ENCODE measurements at places on chromosomes 1 and 21.

DNA sequence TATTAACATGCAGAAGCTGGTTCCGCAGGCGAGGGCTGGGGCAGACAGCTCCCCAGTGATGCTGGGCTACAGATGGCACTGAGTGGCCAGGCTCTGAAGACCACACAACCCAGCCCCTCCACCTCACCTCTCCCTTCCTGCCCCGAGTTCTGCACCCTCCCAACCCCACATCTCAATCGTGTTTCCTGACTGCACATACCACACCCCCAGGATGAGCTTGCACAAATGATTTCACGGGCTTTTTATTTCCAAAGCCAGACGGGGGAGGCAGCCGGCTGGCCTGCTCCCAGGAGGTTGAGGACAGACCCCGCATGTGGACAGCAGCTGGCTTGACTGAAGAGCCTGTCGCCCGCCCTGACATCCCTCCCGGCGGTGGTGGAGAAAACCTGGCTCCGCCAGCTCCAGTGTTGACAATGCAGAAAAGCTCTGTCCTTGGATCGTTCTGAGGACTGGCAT, 21.4 kb upstream of the ALDH4A1 start:
- DNase-seq: no peak

DNA sequence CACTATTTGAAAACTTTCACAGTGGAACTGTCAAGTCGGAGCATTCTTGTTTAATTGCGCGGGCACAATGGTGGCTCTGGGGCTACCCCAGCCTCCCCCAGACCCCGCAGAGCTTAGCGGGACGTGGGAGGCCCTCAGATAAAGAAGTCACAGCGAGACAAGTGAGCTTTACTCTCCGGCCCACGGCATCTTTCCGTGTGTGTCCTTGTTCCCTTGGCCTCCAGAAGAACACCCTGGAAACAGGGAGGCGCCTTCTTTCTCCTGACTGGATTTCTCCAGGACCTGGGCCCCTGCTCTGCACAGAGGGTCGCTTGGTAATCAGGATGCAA, 382.8 kb downstream of the RRAGC start:
- DNase-seq: no peak

- no peak for DNase-seq
Observed at GRCh38 chr21:18493422-18493821, 89.8 kb upstream of the TMPRSS15 start.

DNA sequence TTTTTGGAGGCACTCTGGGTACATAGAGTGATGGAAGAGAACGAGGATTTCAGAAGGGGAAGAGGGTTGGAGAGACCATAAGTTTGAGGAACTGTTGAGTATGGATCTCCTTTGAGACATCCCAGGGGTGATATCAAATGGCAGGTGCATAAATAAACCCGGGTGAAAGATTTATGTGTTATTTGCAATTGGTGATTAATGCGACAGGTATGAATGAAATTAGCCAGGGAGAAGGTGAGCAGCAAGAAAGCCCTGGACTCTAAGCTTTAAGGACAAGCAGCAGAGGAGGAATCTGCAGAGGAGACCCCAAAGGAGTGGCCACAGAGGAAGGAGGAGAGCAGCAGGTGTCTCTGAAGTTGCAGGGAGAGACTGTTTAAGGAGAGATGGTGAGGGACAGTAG, 8.8 kb upstream of the REN start:
- no peak for DNase-seq

- DNase-seq: no peak
Observed at GRCh38 chr1:2258122-2258681, 30.1 kb downstream of the SKI start.

DNA sequence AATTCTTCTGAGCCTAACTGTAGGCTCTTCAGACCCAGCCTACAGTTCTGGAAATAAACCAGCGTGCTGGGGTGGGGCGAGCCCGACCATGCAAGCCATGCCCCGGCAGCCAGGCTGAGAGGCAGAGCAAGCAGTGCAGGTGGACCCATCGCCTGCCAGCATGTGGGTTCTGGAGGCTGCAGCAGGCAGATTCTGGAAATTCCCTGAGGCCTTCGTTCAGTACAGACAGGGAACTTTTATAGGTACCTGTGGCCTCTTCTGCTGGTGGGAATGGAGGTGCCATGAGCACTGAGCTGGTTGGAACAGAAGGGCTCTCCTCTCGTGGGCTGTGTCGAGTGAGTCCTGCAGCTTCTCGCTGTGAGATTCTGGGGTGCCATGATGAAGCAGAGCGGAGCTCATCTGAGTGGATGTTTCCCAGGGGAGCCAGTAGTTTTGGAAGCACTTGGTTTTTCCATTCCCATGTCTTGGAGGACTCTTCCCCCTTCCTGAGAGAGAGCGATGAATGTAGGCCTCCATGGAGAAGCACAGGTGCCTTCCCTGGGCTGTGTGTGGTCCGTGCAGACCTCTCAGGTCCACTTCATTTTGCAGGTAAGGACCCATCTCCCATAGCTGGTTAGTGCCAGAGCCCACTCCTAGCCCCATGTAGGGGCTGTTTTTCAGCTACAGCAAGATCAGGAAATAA, 94.1 kb downstream of the PCBP3 start:
- DNase-seq: no peak

DNA sequence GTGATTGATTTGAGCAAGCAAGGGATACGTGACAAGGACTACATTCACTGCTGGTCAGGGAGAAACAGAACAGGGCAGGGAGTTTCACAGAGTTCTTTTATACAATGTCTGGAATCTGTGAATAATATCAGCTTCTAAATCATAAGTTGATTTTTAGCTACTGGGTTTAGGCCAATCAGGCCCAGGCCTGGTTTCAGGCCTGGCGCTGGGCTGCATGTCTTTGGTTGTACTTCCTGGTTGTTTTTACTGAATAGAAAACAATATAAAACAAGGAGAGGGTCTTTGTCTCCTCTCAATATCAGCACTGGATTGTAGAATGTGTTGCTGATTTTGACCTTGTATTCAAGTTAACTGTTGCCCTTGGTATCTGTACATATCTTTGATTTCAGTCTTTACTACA, 865 bp upstream of the AMY2A start:
- no peak for DNase-seq

GRCh38 chr1:6265151-6265550, 4.3 kb upstream of the GPR153 start:
- DNase-seq: no peak

DNA sequence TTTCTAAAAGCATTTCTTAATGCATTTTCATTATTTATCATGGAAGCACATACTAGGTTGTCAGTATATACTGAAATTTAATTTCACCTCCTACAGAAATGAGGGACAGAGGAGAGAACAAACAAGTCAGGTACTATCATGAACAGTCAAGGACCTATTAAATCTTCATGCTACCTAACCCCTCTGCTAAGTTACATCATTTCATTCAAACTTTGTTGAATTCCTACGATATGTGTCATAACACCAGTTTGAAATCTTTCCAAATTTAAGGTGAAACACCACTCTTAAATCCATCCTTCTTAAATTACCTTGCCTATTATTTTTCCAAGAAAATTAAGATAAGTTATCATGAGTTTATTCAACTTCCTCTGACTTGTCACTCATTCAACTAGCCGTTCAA, 78.9 kb downstream of the DENND1B start:
- DNase-seq: no peak

- DNase-seq: no peak
Observed at GRCh38 chr1:6600410-6601048, 2.1 kb downstream of the KLHL21 start.

DNA sequence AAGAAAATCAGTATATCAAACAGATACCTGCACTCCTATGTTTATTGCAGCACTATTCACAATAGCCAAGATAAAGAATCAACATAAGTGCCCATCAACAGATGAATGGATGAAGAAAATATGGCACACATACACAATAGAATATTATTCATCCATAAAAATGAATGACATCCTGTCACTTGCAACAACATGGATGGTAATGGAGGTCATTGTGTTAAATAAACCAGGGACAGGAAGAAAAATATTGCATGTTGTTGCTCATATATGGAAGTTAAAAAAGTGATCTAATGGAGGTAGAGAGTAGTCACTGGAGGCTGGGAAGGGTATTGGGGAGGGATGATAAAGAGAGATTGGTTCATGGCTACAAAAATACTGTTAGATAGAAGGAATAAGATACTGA, 65.4 kb upstream of the CR2 start:
- DNase-seq: no peak

- no peak for DNase-seq
Observed at GRCh38 chr1:209490013-209490412, 93.5 kb upstream of the CAMK1G start.

DNA sequence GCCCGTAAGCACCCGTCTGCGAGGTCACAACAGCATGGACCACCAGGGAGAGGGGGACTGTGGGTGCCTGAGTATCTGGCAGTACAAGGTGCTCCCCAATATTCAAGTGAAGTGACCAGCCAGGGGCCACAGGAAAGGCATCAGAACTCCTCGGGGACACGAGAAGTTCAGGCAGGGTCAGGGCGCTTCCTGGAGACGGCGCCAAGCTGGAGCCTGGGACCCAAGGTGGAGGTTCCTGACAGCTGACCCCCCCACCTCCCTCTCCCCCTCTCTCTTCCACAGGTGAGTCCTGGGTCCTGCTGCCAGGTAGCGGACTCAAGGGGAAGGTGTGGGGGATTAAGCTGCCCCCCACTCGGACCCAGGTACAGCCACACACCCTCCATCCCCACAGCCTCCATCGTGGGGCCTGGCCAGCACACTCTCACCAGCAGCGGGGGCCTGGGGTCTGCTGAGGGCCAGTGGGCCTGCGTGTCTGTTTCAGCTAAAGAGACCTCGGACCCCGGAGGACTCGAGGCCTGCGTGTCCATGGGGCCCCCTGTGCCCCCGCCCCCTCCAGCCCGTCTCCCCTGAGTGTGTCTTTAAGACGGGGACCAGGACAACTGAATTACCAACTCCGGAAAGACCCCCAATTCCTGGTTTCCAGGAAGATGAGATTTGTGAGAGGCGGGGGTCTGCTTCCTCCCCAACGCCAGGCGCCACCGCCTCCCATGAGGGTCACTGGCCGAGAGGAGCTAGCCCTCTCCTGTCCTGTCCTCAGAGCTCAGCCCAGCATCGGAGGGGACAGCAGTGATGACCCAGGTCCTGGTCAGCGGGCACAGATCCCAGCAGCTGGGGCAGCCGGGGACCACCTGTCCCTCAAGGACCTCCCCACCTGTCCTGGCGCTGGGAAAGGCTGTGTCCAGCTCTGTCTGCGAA, 6.2 kb downstream of the TNFRSF18 start:
- DNase-seq: no peak

DNA sequence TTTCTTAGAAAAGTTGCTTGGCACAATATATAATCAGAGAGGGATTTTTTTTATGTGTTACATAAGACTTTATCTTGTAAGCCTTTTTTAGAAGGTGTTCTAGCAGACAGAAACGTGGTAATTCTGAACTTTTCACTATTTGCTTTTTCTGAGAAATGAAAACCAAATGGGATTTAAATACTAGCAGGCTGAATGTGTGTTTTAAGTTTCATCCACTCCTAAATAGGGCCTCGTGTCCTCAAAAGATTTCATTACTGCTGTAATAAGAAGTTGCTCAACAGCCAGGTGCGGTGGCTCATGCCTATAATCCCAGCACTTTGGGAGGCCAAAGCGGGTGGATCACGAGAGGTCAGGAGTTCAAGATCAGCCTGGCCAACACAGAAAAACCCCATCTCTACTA, 44.7 kb upstream of the FMO2 start:
- no peak for DNase-seq

GRCh38 chr1:228918335-228918734, 183.1 kb downstream of the RHOU start:
- DNase-seq: peak; percentile 34

DNA sequence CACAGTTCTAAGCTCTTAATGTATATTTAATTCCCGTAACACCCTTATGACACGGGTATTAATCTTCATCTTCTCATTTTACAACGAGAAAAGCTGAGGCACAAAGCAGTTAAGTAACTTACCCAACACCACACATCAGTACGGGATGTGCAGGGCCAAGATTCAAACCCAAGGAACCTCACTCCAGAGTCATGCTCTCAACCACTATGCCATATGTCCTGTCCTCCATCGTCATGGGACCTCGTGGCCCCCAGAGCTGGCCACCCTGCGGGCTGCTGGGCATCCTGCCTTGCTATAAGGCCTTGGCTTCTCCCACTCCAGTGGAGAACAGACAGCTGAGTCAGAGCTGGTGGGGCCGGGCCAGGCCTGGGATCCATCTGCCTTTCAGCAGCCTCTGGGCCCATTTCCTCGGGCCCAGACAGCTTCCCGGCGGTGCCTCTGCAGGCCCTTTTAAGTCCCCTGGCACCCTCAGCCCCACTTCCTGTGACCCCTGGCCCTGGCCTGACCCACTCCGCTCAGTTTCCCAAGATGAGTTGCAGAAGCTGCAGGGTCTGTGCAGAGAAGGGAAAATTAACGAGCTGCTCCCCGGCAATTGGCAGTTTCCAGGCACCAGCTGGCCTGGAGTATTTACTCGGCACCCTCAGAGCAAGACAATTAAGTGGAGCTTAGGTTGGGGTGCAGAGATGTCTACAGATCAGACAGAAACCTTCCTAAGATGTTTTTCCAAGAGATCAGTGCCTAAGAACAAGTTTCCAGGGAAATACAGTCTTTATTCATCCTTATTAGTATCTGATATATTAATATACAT, 98.2 kb downstream of the EPHB2 start:
- no peak for DNase-seq

GRCh38 chr1:203682473-203683383, 56.1 kb downstream of the ATP2B4 start:
- DNase-seq: no peak

DNA sequence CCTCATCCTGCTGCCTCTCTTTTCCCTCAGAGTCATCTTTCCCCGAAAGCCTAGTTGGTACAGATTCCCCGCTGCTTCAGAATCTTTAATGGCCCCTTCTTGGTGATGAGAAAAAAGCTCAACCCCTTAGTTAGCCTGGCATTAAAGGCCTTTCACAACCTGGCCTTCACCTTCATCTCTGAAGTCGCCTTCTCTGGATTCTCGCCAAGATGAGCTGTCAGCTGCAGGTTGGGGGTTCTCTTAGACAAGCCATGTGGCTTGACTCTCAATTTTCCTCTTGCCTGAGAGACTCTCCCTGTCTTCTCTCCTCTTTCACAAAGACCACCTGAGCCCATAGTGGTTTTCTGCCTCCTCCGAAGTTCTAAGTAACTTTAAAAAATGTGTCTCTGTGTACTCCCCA, 15.5 kb upstream of the DISC1 start:
- DNase-seq: no peak

- no peak for DNase-seq
Observed at GRCh38 chr1:221687836-221688487, 53.9 kb downstream of the DUSP10 start.

DNA sequence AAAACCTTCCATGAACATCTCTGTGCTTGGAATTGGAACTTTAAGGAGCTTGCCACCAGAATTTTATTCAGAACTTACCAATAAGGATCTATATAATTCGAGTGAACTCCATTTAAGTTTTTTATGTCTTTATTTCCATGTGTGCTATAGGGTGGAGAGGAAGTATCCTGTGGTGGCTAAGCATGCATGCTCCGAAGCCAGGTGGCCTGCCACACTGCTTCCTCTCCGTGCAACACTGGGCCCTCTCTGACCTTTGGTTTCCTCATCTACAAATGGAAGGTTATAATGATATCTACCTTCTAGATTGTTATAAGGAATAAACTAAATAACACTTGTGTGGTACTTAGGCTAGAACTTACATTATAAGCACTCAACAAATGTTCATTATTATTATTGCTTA, 382.1 kb downstream of the PTPRC start:
- DNase-seq: no peak

Measured in left forelimb (tissue), 1 donor.